ENCODE measurements at places on chromosomes 2 and 18.

- no peak for DNase-seq
Measured at GRCh38 chr2:173612354-173612753, 257.7 kb downstream of the CDCA7 start.

- no peak for DNase-seq
Measured at GRCh38 chr2:232525791-232526371, at the start of gene CHRND. Gene CHRND, plus strand, starts transcription at chr2:232526160. Its CDS starts 56 bp downstream, at chr2:232526216.

- DNase-seq, result no peak
Measured at GRCh38 chr2:237774811-237775553, 23.6 kb upstream of the RBM44 start.

DNA sequence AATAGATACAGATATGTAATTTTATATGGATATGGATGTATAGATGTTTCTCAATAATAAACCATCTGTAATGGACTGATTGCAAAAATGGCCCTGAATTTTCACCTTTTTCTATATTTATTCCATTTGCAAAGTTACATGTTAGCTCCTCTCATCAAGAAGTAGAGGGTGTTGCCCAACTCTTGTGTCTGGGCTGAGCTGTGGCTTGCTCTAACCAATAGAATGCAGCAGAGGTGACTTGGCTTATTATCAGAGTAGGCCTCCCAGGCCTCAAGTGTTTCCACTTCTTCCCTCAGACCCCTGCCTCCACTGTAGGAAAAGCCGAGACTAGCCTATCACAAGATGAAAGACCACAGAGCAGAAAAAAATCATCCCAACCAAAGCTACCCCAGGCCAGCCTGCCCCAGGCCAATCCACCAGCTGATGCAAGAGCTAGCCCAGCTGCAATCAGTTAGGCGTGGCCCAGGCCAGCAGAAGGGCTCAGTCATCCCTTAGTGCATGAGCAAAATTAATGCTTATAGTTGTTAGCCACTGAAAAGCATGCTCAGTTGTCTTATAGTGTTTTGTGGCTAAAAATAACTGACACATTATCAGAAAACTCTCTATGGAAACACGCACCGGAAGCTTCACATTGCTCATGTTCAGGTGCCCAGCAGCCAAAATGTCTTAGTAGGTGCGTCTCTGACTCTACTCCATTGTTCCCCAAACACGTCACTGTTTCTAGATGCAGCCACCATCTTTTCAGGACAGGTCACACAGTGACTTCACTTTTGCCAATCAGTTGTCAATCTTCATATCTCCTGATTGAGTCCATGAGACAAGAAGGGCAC, 464.0 kb downstream of the FBXO15 start:
- no peak for DNase-seq

DNA sequence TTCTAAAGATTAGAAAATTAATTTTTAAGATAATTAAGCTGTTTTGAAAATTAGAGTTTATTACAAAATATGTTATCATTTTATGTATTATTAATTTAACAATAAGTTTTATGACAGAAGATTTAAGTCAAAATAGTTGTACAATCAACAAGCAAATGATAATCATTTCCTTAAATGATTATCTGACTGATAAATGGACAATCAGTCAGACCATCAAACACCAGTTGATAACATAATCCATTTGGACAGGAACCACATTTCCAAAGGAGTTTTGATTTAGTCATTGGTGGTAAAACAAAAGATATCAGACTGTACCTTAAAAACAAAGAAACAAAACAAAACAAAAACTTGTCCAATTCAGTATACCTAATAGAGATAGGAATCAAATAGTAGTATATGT, 1.9 kb downstream of the TFPI start:
- no peak for DNase-seq

DNA sequence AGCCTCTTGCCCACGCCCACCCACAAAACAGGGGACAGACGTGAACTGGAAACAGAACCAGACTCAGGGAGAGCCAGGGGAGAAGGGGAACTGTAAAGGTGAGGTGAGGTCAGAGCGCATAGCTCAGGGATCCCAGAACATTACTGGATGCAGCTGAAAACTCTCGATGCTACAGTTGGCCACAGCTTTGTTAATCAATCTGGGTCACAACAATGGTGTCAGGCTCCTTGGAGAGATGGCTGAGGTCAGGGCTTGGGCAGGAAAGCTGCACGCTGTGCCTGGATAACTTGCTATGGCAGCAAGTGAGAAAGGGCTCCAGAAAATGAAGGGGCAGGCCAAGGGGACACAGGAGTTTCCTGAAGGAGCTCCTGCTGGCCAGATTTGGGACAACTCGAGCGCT, 263.3 kb downstream of the TFCP2L1 start:
- DNase-seq, result no peak

DNA sequence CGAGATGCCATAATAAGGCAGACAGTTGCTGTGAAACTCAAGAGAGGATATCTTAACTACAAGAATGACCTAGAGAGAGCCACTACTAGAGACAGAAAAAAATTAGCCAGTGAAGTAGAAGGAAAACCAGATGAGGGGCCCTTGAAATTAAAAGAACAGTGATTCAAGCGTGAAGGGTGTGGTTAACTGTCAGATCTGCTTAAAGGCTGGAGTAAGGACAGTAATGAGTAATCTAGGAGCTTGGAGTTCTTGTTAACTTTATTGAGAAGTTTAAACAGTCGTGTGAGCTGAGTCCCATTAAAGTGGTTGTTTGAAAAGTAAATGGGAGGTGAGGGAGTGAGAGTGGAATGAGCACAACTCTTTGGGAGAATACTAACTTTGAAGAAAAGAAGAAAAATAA, 21.3 kb downstream of the PIGN start:
- DNase-seq, result no peak

DNA sequence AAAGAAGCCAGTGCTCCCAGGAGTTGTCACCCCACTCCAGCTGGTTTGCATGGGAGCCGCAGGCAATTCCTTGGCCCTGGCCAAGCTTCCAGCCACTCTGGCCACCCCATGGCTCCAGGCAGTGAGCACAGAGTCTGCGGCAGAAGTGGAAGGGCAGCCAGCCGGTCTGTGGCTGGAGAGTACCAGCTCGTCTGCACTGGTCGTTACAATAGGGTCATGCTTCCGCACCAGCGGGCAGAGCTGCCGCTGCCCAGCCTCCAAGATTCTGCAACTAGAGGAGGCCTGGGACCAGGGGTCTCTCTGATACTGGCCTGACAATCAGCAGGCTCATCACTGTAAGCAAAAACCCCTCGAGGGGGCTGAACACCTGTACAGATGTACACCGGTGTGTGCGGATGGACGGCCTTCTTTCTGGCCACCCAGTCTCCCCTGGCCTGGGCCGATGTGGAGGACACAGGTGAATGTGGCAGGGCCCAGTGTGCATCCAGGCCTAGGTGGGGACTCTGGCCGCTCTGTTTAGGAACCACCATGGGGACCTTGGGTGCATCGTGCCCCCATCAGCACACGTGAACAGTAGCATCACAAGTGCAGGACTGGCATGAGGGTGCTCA, 51.9 kb upstream of the ODC1 start:
- no peak for DNase-seq

DNA sequence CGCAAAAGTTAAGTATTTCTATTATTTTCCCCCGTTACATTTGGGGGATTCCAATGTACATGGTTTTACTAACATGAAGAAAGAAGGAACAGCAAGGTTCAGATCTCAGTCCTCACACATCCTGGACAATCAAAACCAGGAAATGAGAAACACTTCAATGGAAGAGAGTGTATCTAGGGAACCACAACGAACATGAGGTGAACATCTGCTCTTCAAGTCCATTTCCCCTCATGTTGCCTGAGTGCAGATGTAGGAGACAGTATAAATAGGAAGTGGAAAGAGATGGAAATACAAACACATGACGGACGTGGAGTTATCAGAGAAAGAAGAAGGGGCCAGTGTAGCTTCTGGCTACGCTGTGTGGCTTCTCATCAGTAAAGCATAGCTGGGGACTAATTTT, 52.6 kb downstream of the CHN1 start:
- DNase-seq, result no peak
